Germinal center (tissue), 1 donor: ENCODE measurements at places on chromosomes 11 and 22.
A peak's percentile ranks its signal among the peaks of the same experiment; 100 is the strongest.

GRCh38 chr22:50529897-50530579, at the start of gene TYMP:
Gene TYMP, minus strand, starts transcription at chr22:50530012. Its CDS starts 303 bp downstream, at chr22:50529709.
- peak; percentile 85 for DNase-seq

- peak; percentile 15 for DNase-seq
Observed at GRCh38 chr11:79439886-79440570, 802 bp downstream of the TENM4 start.

DNA sequence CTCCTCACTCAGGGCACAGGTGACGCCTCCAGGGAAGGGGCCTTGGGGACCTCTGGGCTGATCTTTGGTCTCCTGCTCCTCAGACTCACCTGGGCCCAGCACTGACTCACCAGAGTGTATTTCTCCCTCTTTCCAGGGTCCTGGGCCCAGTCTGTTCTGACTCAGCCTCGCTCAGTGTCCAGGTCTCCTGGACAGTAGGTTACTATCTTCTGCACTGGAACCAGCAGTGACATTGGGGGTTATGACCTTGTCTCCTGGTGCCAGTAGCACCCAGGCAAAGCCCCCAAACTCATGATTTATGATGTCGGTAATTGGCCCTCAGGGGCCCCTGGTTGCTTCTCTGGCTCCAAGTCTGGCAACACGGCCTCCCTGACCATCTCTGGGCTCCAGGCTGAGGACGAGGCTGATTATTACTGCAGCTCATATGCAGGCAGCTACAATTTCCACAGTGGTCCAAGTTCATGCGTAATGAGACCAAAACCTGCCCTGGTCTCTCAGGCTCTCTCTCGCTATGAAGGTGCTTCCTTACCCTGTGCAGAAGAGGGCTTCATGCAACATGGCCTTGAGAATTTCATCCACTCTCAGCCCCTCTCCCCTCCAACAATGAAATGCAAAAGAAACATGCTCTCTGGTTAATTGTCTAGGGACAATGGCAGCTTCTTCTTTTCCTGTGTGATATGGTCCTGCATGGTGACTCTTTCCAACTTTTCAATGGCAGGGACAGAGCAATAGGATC, 21.0 kb upstream of the PRAME start:
- no peak for DNase-seq

DNA sequence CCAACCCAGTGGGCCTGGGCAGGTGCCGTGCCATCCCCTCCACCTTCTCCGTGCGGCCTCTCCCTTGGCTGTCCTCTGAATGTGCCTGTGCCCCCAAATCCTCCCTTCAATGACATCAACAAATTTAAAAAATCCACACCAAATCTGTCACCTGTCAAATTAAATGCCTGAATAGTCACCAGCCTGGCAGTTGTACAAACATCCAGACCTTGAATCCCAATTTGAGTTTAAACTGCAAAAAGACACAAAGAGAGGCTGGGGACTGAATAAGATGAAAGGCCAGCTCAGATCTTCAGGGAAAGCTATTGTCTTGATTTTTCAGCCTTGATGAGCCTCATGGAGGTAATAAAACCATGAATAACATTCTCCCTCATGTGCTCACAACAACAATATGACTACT, 194.7 kb downstream of the KIRREL3 start:
- DNase-seq, result no peak

DNA sequence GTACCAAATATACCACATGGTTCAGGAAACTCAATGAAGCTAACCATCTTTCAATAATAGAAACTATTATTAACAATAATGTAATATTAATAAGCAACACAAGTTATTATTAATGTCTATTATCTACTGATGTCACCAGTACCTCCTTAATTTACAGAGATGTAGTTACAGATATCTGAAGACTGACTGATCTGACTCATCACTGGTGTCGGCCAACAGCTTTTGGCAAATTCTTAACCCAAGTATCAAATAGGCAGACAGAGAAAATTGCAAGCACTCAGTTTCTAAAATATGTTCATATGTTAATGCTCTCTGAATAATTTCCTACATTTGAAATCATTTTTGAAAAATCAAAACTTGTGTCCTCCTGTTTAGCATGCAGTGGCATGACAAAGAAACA, 100.4 kb upstream of the DDI1 start:
- no peak for DNase-seq

DNA sequence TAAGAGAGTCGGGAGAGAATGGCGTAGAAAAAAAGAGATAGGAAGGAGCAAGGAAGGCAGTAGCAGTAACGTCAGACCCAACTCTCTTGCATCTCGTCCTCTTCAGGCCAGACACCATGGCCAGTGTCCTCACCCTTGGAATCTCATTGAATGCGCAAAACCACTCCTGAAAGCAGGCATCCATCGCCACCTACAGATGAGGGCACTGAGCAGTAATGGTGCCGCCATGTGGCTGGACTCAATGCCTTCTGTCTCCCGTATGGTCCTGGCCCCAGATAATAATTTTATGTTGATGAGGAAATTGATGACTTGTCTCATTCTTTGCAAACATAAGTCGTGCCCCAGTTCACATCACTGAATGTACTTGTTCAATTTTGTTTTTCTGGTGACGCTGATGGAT, 17.8 kb upstream of the ALX4 start:
- no peak for DNase-seq

DNA sequence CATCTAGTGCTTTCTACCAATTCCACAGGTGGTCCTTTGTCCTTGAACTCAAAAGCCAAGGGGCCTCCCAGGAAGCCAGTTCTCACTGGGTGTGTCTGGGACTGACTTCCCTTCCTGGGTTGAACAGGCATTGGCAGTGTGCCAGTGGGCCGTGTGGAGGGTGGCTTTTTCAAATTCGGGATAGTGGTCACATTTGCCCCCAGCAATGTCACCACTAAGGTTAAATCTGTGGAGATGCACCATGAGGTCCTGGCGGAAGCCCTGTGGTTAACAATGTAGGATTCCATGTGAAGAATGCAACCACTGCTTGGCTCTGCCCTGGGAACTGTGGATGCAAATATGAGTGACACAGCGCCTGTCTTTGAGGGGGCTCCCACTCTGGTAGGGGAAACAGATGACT, 53.2 kb upstream of the MTNR1B start:
- DNase-seq, result no peak

DNA sequence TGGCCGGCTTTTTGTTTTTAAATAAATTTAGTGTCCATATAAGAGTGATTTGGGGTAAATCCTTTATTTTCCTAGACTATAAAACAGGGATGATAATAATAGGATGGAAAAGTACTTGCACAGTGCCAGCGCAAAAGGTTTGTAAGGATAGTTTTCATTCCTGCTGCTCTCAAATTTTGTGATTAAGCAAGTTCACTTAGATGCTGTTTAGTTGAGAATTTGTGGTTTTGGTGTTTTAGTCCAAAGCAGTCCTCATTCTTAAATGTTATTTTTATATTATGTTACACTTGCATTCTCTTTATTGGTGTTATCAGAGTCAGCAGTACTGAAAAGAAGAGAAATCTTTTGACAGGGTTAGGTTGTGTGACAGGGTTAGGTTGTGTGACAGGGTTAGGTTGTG, 47.9 kb downstream of the PPP6R3 start:
- no peak for DNase-seq

GRCh38 chr11:34468209-34468841, 29.6 kb downstream of the CAT start:
- DNase-seq, result peak; percentile 41

GRCh38 chr11:63847363-63847762, 8.5 kb downstream of the MARK2 start:
- no peak for DNase-seq

DNA sequence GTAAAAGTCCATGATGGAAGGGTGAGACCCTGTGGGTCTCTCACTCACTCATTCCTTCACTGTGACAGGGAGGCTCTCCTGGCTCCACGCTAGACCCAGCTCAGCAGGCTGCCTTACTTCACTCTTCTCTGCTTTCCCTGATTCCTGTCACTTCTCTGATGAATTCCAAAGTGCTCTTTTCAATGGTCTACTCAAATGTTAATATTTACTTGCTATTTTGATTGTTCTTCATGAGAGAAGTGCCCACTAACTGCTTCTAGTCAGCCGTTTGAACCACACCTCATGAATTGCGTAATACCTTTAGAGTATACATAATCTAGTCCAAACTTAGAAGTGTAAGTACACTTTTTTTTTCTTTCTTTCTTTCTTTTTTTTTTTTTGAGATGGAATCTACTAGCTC, 1350.2 kb upstream of the RAG2 start:
- DNase-seq, result no peak

- no peak for DNase-seq
Observed at GRCh38 chr22:36797911-36798673, 18.7 kb downstream of the PVALB start.

DNA sequence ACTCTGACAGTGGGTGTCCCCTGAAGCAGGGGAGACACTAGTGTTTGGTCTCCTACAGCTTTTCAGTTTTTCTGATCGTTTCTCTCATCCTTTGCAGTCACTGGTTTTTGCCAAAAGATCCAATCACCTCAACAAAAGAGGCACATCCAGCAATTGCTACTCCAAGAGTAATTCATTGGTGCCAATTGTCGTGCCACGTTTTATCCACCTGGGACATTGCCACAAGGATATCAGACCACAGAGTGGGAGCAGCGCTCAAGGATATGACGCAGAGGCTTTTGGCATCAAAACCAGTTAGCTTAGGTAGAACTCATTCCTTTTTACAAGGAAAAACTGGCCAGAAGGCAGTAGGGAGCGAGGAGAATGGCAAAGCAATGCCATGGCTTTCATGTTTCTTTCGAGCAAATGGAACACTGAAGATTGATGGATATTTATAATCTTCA, 40.9 kb upstream of the BLID start:
- DNase-seq, result no peak

- no peak for DNase-seq
Observed at GRCh38 chr11:125925247-125925740, 20.6 kb upstream of the VSIG10L2 start.

GRCh38 chr11:106477776-106478175, 400.3 kb downstream of the AASDHPPT start:
- DNase-seq, result no peak
